ENCODE measurements at places on chromosomes 2 and 18. TPM values are rescaled to one million over a fixed set of nuclear protein-coding genes. Genes with fewer than 3 reads are reported as not detected.
A peak's percentile ranks its signal among the peaks of the same experiment; 100 is the strongest.

Gene CNTNAP5
- total RNA-seq = 0.11 TPM

DNA sequence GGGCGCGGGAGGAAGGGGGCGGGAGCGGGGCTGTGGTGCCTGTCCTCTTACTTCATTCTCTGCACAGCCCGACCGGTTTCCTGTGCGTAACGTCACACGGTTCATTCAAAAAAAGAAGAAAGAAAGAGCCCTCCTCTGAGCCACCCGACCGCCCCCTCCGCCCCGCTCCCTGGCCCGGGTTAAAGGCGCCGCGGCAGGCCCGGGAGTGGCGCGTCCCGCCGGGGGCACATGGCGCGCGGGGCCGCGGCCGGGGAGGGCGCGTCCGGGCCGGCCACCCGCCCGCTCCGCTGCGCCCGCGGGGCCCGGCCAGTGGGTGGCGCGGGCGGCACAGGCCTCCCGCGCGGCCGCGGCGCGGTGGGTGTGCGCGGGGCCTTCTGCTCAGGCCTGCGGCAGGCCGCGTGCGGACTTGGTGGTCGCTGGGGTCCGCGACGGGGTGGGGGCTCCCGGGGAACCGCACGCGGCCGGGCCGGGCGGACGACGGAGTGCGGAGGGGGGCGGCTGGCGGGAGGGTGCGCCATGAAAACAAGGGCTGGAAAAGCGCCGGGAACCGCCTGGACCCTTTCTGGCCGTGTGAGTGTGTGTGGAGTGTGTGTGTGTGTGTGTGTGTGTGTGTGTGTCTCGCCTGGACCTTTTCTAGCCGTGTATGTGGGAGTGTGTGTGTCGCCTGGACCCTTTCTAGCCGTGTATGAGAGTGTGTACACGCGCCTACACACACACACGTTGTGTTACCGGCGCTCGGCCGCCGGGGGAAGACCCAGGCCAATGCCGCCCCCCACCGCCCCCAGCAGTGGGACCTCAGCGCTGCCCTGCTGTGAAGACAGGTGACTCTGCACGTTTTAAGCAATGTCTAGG, 780 bp upstream of the BCL2 start:
- DNase-seq = peak; percentile 84

DNA sequence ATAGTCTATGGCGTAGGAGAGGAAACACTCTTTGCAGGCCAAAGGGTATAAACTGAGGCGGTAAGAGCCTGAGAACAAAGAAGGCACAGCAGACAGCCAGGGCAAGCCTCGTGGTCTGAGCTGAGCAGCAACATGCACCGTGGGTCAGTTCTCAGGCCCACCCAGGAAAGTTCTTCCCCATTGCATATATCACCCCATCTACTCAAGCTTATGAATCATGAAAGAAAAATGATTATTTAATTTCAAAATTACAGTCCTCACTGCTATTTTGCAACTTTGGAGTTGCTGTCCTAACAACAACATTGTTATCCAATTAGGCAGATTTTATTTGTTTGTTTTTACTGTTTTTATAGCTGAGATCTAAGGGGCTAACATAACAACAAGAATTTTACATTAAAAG, 54.7 kb upstream of the RIOK3 start:
- DNase-seq = no peak

DNA sequence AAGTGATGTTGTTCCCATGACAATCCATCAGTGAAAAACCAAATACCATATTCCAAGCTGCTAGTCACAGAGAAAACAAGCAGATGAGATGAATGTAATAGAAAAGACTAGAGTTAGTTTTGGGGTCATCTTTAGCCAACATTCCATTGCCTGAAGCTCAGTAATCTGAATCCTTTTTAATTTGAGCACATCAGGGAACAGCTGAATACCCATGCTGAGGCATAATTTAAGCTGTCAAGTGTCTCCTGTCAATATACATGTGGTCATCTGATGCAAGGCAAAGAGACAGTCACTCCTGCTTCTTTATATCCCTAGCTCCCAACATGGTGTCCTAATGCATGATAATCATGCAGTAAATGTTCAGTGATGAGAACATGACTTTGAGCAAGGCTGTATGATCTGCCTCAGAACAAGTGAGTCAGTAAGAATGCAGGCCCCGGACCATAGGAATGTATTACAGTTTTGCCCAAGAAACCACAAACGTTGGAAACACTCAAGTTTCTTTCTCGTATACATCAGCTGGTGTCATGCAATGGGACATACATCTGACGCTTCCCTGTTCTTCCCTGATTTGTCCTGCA, 48.0 kb downstream of the CDK15 start:
- DNase-seq = peak; percentile 95

DNA sequence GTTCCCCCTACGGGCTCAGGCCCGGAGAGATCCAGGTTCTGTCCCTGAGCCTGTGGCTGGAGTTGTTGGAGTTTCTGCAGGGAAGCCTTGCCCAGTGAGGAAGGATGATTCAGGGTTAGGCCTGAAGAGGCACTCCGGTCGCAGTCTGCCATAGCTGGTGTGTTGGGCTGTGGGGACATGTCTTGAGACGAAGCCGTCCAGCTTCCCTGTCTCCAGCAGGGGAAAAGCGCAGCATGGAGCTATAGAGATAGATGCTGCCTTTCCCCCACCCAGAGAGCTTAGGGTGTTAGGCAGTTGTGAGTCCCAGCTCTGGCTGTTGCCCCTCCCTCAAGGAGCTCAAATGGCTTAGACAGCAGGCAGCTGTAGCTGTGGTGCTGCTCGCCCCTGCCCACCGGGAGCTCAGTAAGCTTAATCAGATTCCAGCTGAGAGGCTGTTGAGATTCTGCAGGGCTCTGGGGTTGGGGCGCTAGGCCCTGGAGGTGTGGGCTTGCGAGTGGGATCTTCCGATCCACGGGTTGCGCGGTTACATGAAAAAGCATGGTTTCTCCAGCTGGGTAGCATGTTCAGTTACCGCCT, 103.9 kb downstream of the PMAIP1 start:
- no peak for DNase-seq

GRCh38 chr18:55998071-55998522, 410.1 kb upstream of the TCF4 start:
- no peak for DNase-seq

Gene ASNSD1
- 68.9 TPM for total RNA-seq

GRCh38 chr2:11502740-11503292, 31.0 kb upstream of the GREB1 start:
- peak; percentile 21 for DNase-seq

Gene INHBB
- 2.2 TPM for total RNA-seq

Gene ARHGEF4
- 1.2 TPM for total RNA-seq

DNA sequence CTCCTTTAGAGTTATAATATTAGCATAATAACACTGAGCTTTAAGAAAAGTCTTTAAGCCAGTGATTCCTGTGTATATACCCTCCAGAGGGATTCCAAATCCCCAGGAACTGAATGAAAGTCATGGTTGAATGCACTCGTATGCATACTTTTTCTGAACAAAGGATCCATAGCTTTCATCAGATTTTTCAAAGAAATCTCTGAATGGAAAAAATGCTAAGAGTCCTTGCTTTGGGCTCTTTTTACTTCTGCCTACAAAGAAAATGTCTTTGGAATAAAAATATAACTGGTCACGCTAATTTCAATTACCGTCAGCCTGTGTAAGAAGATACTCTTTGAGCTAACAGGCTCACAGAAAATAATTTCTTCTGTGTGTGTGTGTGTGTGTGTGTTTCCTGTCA, 939.5 kb downstream of the ERBB4 start:
- DNase-seq = no peak

DNA sequence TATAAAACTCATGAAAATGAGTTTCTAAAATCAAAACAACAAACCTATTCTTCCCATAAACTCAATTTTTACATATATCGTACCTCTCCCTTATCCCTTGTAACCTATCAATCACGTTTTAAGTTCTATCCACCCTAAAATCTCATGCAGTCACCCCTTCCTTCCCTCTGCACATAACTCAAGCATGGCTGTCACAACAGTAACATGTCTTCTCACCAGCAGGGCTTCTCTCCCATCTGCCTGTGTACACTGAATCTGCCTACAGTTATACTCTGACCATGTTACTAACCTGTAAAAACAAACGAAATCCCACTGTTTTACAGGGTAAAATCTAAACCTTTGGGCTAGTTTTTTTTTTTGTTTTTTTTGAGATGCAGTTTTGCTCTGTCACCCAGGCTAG, 68.2 kb downstream of the MAP4K3 start:
- DNase-seq = no peak

- no peak for DNase-seq
Observed at GRCh38 chr2:239401881-239402233, 1.0 kb upstream of the HDAC4 start.

DNA sequence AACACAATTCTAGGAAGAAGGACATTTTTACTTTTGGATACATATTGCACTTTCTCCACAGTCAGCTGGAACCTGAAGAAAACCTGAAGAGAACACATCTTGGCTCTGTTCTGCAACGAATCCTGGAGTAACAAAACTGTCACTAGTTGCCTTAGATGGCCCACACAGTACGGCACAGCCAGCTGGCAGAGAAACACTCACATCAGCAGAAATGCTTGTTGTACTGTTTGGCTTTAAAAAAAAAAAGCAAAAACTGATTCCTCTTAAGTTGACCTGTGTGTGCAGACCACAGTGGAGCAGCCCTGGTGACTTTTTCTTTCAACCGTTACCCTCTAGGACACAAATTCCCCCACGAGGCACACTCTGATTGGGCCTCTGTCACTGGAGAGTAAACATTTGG, 152.3 kb upstream of the TWIST2 start:
- no peak for DNase-seq

GRCh38 chr18:48835119-48835518, 115.6 kb downstream of the SMAD7 start:
- no peak for DNase-seq

DNA sequence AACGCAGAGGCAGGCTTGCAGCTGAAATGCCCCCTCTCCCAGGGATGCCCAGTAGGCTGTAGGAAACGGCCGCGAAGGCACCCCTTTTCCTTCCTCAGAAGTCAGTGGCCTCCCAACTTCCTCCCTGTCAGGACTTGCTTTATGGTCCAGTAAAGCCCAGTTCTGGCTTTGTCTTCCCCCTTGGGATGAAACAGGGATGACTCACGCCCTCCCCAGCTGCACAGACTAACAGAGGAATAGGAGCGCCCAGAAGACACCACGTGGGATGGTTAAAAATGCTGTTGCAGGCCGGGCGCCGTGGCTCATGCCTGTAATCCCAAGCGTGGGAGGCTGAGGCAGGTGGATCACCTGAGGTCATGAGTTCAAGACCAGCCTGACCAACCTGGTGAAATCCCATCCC, 6.9 kb downstream of the CREG2 start:
- peak; percentile 89 for DNase-seq
